ENCODE measurements at places on chromosomes 1 and 21.

DNA sequence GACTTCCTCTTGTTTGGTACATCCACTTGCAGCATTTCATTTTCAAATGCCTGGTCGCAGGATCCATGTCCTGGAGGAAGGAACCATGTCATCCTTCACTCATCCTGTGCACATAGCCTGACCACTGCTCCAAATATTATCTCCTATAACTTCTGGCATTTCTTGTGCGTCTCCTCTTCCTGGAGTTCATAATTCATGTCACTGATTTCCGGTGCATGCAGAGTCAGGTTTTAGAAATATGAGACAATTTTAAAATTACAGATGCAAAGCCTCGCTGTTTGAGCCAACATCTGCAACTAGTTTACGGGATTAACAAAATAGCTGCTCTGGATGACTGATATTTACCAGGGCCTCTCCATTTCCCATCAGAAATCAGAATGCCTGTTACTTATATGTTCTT is 268.1 kb downstream of the DNM3 start:
- DNase-seq = no peak

DNA sequence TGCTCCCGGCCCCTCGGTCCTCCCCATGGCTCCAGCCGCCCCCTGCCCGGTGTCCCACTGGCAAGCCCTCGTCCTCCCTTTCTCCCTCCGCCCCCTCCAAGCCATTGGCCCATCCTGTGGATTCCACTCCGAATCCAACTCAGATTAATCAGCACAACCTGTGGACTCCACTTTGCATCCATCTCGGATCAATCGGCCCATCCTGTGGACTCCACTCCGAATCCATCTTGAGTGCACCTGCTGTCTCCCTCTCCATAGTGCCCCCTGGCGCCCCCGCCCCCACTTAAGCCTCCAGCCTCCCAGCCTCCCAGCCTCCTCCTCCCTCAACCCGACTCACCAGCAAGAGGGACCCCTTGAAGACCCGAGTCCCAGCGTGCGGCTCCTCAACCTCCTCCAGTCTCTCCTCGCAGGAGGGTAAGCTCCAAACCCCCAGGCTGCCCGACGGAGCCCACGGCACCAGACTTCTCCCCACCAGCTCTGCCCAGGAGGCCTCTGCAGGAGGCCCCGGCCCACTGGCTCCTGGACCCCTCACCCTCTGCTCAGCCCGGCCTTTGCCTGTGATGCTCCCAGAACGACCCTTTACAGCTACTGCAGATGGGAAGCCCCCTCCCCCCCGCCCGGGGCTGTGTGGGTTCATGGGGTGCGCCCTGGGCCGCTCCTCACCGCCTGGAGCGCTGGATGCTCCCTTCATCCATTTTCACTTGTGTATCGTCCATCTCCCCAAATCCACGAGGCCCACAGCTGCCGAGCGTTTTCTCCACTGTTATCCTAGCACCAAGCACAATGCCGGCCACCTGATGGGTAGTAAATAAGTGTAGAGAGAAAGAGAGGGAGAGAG is 40.6 kb upstream of the TSPEAR start:
- no peak for DNase-seq

DNA sequence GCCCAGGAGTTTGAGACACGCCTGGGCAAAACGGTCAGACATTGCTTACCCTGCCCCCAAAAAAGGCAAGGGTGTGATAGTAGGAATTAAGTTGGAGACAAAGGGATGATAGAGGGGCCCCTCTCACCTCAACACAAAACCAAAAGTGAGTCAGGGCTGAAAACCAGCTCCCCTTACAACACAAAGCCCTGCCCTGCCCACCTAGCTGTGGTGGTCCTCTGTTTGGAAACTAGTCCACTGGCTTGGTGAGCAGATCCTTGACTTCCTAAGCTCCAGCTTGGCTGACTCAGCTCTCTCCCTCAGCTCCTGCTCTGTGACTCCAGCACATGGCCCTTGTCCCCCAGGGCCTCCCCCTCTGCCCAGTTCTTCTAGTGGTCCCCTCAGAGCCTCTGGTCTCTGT is 603.8 kb downstream of the PTPRC start:
- no peak for DNase-seq

DNA sequence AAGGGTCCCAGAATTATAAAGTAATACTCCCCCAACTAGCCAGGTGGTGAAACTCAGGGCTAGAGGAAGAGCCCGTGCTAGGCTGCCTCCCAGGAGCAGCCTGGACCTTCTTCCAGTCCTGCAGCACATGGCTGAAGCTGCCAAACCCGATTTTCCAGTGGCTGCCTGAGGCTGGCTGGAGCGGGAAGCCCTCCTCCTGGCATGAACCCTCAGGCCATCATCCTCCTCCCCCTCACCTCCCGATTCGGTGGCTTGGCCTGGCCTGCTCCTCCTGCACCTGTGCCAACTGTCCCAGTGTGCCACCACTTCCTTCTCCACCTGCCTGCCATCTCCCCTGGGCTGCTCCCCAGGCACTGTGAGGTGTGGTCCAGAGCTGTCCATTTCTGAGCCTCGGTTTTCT is 3.0 kb upstream of the TSPAN1 start:
- no peak for DNase-seq

DNA sequence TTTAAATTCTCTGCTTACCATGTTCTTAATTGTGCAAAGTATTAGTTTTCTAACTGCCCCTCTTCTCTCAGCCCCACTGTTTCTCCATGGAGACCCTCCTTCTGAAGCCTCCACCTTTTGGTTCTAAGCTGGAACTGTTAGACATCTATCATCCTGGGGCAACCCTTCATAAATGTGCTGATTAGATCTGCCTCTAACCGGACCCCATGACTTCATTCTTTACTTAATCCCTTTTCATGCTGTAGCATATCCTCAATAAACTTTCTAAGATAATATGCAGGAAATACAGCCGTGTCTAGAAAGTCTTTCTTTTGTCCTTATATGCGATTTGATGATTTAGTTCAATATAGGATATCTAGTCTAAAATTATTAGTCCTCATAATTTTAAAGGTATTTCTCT is 1020.1 kb downstream of the ADGRL2 start:
- DNase-seq = no peak

DNA sequence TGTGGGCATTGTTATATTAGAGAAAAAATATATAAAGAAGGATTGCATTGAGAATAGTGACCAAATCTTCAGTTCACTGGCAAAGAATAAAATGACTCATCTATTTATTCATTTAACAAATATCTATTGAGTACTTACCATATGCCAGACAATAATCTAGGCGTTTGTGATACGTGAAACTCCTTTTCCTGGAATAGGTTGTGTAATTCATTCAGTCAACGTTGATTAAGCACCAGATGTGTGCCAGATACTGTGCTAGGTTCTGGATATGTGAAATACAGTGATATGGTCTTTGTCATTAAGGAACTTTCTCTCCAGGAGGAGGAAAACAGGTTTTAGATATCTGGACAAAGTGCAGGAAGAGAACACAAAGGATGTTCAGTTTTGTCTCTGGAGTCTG is 344.5 kb downstream of the RWDD3 start:
- no peak for DNase-seq

- DNase-seq = no peak
Observed at GRCh38 chr21:45560106-45561021, 18.1 kb upstream of the SLC19A1 start.

- DNase-seq = no peak
Observed at GRCh38 chr1:181601186-181601950, 118.1 kb downstream of the CACNA1E start.

DNA sequence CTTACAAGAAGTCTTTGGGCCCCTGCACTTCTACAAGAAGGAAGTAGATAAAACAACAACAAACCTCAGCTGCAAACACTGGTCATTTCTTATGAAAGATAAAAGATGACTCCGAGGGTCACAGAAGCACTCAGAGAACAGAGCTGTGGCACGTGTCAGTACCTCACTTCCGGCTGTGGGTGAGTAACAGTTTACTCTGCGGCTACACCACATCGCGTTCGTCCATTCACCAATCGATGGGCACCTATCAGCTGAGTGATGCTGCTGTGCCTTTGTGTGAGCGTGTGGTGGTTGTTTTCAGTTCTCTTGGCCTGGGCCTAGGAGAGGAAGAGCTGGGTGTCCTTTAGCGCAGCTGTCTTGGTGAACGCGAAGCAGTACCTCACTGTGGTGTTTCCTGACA is 49.9 kb downstream of the COL6A1 start:
- no peak for DNase-seq

- DNase-seq = no peak
Observed at GRCh38 chr1:95057351-95057750, 15.4 kb downstream of the ALG14 start.

DNA sequence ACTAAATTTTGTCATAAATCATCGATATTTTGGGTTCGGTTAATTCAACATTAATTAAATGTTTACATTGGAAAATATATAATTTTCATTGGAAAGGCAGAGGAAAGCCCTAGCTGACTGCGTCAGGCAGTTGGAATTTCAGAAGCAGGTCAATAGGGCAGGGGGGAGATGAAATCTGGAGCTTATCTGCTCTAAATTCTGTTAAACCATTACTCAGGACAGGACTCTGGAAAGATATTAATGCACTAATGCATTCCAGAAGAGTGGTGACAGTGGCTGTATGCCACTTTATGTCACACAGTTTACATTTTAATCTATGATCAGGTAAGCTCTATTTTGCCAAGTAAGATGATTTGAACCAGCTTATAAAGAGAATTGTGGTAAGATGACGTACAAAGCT is 153.0 kb upstream of the B3GALT2 start:
- no peak for DNase-seq

DNA sequence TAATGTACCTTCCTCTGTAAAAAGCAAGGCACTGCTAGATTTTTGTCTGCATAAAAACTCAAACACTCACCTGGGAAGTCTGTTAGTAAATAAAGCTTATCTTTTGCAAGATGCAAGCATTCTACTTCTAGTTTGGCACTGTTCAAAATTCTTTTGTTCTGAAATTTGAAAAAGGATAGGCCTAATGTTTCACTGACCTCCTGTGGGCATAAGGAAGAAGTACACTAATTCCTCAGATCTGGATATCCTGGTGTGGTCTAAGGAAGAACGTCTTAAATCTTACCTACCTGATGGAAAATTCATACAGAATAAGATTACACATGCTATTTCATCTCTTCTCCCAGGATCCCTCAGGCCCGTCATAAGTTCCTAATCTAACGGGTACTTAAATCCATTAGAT is 93.5 kb upstream of the CAMK1G start:
- no peak for DNase-seq

- no peak for DNase-seq
Observed at GRCh38 chr1:171807556-171807955, 26.1 kb downstream of the METTL13 start.

GRCh38 chr1:39391691-39392679 is 99.5 kb upstream of the BMP8A start:
- no peak for DNase-seq

DNA sequence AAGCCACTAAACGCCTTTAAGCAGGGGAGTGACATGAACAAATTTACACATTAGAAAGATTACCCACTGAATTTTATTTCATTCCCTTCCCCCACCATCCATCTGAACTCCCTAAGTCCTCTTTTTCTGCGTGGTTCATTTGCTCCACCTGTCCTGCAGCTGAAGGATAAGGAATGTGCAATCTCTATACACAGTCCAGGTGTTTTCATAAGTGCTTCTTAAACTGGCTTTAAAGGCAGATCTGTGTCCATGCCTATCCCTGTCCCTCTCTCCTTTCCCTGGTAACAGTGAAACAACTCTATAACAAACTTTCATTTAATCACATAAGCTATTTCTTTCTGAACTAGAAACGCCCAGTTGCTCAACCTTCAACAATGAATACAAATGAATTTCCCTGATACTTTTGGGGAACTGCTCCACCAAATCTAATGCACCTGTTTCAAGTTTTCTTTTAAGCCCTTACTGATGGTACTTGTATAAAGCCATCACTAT is 8.4 kb downstream of the GSTM3 start:
- no peak for DNase-seq

DNA sequence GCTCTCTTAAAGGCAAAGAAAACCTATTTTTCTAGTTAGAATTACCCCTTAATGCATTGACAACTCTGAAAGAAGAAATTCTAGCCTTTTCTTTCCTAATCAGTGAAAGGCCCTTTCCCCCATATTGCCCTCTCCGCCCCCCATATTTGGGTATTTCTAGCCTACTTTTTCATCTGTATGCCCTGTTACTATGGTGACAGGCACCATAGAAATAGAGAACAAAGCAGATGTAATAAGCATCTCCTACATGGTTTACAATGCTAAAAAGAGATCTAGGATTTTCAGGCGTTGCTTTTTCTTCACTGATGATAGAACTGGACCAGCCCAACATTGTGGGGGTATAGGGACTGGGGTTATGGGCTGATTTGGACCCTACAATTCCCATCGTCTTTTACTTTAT is 14.5 kb downstream of the LRRC8B start:
- no peak for DNase-seq

DNA sequence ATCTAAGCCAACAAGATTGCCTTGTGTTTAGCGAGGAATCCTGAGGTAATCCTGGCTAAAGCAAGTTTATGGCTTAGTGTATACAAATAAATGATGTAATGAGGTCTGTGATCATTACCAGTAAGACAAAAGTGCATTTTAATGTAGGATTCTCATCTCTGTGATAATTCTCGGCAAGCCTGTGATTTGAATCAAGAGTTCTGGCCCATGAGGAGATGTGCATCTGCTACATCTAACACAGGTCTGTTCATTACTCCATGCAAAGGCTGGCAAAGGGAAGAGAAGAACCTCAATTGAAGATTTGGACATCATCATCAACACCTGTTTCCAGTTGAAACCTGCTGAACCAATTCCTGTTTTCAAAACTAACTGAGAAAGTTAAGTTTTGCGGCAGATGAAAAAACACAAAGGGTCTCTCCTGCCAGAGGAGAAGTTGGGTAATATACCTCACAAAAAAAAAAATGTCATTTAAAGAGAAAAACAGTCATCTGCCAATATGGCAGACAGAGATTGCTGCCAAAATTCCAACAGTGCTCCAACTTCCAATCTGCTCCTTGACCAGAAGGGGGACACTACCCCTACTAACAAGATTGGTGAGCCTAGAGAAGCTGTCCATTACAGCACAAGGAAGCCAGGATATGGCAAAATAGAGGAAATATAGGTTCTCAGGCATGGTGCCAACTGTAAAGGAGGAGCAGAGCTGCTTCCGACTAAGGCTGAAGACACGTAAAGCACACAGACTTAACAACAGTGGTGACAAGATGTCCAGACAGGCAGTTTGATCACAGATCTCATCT is 453.7 kb downstream of the TTLL7 start:
- no peak for DNase-seq

DNA sequence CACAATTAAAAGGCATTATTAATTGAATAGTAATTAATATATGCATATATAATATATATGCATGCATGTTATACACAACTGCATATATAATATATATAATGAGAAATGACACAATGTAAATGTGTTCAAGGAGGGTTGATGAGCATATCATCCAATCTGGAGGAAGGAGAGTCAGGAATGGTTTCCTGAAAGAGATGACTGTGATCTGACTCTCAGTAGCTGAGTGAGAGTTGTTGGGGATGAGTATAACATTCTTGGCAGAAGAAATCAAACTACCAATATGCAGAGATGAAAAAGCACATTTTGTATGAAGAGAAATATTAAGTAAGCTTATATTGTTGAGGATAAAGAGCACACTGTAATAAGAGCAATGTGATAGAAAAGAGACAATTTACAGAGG is 37.3 kb downstream of the F13B start:
- DNase-seq = no peak
